ENCODE measurements at places on chromosomes 5 and 9. TPM values are rescaled to one million over a fixed set of nuclear protein-coding genes. Genes with fewer than 3 reads are reported as not detected.

GRCh38 chr5:13957032-13957645 lies 12.7 kb upstream of the DNAH5 start:
- DNase-seq, result no peak

DNA sequence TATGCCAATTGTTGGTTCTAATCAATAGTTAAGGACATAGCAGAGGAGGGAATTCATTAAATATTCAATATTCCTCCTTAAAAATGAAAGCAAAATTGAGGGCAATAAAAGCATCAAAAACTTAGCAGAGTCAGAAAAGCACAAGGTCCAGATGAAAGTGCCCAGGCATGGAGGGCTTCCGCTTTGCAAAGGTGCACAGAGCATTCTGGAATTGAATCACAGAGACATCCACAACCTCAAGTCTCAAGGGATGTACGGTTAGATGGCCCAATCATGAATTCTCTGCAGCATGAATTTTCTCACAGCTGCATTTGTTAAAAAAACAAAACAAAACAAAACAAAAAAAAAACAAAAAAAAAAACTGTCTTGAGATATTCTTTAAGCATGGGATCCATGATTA lies 253.7 kb downstream of the SPOCK1 start:
- no peak for DNase-seq

- no peak for DNase-seq
These were observed 1.4 kb upstream of the FOXI1 start for GRCh38 chr5:170104299-170104698.

DNA sequence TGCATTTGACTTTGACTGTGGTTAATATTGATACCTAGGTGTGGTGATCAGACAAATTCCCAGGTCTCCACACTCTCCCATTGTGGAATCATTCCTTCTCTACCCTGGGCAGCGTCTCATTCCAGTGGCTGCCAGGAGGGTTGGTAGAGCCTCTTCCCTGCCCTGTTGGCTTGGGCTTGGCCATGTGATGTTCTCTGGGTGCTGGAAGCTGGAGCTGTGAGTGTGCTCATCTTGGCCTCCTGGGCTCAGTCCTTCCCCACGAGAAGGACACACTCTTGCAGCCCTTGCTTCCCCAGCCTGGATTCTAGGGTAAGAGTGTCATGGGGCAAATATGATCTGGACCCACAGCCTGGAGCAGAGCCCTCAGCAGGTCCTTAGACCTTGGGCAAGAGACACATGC lies 167.2 kb upstream of the IRX4 start:
- DNase-seq, result no peak

GRCh38 chr5:148820461-148821395 lies 5.7 kb upstream of the ADRB2 start:
- no peak for DNase-seq

Gene TAF11L5
- total RNA-seq, result not detected

Gene GTF2H2
- total RNA-seq, result 10.8 TPM

Gene TMEM232
- 4.2 TPM for total RNA-seq
